Sciatic nerve (tissue), 2 donors: ENCODE measurements at places on chromosomes 2 and 18.

GRCh38 chr2:36477746-36478145 lies 120.2 kb downstream of the FEZ2 start:
- no peak for DNase-seq

DNA sequence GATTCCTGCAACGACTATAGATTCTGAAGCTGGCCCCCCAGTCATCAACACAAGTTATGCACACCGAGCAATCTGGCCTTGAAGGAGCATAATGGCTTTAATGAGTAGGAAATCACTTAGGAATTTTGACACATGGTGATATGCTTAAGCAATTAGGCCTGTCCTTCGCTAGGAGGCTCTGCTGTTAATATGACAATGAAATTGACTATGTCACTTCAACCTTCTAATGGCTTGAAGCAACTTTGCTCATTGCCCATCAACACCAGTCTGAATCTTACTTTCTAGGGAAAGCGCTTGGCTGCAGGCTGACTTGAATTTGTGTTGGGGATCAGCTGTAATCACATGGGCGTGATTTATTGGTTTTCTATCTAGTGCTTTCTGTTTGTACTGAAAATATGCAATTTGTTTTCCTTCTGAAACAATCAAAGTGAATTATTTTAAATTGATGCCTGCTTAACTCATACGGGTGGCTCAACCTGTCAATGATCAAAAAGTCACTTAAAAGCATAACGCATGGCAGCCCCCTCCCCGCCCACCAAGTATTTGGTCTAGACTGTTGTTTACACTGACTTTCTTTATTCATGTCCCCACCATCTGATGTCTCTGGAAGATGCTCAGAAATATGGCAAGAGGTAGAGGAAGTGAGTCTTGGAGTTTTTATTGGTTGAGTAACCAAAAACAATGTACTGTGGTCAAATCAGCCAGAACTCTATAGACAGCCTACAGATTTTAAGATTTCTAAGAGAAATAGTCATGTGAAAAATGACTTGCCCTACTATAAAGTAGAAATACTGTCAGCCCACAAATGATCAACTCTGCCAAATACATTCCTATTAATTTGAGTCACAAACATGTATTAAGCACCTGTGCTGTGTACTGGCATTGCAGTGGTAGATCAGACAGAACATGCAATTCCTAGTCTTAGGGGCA lies 344.9 kb downstream of the RBM43 start:
- no peak for DNase-seq

DNA sequence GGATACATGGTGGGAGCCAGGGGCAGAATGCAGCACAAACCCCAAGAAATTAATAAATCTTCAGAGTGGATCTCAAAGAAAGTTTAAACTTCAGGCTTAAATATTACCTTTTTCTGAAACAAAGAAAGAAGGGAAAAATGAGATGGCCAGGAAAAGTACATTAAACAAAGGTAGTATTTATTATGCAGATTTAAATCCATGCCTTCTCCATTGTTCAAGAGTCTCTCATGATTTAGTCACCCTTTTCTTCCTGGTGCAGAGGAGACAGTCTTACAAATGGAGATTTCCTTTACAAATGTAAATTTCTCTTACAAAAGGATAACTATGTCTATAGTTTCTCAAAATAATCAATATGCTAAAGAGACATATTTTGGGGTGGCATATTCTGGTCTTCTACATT lies 33.4 kb upstream of the PPM1B start:
- DNase-seq, result no peak

DNA sequence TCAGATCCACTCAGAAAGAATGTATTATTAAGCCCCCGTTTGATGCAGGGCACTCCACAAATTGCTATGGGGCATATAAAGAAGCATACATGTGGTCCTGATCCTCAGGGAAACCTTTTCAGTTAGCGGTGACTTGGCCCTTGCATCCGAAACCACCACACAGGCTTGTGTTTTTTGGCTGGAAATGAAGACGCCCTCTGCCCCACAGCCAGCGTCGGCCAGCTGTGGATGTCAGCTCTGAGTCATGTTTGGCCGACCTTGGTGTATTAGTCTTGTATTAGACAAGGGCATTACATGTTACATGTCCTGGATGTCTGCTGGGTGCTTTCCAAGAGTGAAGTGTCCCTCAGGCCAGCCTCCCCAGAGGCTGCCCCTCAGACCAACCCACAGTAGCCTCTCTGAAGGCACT lies 107.6 kb upstream of the MAP3K20 start:
- DNase-seq, result peak; percentile 63

GRCh38 chr2:86304416-86304815 lies 33.0 kb downstream of the REEP1 start:
- DNase-seq, result no peak

DNA sequence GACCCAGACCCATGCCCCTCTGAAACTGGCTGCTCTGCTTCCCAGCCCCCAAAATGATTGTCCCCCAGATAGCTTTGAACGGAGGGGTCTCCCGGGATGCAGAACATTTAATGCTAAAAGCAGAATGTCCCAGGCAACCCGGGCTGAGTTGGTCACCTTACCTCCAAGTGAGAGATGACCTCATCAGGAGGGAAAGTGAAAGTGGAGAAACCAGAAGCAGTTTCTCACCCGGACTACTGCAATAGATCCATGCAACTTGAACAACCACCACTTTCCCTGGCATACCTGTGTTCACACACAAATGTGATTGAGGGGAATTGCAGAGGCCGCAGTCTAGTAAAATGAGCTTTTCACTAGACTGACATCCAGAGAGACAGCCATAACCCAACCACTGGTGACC lies 75.3 kb upstream of the NPAS2 start:
- DNase-seq, result no peak

DNA sequence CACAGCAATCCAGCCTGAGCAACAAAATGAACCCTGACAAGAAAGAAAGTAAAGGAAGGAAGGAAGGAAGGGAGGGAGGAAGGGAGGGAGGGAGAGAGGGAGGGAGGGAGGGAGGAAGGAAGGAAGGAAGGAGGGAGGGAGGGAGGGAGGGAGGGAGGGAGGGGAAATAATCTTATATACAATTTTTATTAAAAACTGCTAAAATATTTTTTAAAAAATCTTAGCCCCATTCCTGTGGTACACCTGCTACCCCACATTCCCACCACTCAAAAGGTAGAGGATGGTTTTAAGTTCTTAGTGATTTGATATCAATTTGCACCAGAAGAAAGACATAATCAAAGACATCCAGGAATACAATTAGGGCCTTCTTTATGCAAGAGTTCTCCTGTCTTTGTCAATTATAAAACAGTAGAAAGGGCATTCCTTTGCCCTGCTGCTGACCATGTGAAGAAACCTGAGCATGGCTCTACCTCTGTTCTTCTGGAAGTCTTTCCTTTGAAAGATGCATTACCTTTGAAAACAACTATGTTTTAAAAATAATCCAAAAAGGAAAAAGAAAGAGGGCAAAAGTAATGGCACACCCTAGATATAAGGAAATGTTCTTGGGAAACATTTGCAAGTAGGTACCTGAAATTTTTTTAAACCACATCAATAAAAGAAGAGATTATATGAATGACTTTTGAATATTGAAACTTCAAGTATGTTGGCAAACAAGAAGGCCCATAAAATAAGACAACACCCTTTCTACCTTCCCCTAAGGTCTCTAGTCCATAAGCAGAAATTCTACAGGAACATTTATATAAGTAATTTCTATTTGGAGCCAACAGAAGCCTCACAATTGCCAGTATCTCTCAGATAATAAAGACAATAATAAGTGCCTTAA lies 33.7 kb upstream of the ACVR2A start:
- no peak for DNase-seq

DNA sequence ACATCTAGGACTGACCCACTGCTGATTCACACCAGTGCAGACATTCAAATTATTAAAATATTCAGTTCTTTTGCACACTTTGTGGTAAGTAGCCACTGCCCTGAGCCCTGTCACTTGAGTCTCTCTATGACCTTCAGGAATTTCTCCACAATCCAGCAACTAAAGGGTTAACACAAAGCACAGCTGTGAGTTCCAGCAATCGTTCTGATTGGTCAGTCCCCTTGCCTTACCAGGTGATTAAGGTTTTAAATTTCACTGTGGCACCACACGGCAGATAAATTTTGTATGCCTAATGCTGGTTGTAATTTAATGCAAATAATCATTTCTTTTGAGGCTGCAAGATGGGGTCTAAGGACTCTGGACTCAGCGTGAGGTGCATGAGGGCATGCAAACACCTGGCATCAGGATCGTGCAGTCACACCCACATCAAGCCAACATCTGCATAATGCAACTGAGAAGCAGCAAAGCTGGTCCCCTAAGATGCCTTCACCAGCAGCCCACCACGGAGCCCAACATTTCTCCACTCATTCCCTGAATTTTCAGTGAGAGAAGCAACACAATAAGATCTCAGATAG lies 36.6 kb downstream of the SLC14A1 start:
- DNase-seq, result no peak

- no peak for DNase-seq
These were observed 6.0 kb downstream of the ANKRD44 start for GRCh38 chr2:197304556-197305011.

GRCh38 chr2:98515250-98515991 lies 70.8 kb downstream of the INPP4A start:
- no peak for DNase-seq

DNA sequence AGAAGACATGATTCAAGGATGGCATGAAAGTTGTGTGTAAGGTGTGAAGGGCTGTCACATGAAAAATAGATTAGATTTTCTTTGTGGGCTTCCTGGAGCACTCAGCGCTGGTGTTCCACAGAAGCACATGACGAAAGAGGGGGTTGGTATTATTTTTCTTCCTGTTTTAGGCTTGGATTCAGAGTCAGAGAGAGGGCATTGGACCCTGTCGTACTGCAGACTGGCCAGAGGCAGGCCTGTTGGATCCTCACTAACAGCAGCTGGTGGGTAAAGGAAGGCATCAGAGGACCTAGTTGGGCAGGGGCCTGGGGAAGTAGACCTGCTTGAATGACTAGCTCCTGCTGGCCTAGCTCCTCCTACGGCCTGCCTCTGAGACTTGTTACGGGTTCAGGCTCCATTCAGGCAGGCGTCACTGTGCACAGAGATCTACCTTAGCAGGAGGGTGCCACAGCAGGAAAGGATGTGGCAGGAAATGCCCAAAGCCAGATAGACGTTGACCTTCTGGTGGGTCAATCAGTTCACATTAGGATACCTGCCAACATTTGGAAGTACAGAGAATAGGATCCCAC lies 13.1 kb downstream of the CTLA4 start:
- no peak for DNase-seq
